ENCODE measurements at places on chromosomes 16 and 17.

DNA sequence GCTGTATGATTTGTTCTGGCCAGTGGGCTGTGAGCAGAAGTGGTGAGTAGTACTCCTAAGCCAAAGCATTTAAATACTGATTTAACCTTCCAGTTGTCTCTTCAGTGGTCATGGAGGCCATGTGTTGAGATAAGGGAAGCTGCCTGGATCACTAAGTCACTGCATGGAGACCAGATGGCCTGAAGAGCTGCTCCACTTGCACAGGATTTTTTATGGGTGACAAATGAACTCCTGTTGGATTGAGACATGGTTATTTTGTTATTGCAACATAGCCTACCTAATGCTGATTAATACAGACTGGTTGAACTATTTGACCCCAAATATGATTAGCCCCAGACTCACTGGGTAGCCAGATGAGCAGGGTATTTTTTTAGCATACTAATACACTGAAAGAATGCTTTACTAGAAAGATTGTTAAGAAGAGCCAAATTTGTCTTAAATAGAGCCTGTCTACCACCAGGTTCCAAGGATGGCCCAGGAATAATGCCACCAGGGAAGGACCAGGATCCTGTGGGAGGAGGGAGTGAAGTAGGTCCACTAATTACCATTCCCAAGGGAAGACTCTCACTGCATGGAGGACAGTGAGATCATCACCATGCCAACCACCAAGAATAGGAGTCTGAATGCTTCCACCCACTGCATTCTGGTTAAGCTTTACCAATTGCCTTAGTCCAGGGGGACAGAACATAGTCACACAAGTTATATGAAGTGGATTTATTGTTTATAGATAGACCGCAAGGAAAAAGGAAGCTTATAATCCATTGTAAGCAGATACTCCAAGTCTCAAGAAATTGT, 187.4 kb upstream of the IRX6 start:
- no peak for DNase-seq

DNA sequence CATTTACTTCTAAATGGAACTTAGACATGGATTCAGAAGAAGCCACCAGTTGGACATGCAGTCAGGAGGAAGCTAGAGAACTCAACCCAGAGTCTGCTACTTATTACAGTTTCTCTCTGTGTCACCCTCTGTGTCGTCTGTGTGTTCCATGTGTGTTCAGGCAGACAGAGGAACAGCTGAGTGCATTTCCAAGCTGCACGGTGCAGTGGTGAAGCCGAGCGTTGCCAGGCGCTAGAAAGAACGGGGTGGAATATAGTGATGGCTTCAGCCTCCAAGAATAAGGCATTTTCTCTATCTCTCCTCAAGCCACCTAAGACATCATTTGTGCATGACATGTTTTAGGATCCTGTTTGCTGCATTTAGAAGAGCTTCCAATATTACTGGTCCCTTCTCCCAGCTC, 101.1 kb upstream of the CCL2 start:
- DNase-seq, result no peak

DNA sequence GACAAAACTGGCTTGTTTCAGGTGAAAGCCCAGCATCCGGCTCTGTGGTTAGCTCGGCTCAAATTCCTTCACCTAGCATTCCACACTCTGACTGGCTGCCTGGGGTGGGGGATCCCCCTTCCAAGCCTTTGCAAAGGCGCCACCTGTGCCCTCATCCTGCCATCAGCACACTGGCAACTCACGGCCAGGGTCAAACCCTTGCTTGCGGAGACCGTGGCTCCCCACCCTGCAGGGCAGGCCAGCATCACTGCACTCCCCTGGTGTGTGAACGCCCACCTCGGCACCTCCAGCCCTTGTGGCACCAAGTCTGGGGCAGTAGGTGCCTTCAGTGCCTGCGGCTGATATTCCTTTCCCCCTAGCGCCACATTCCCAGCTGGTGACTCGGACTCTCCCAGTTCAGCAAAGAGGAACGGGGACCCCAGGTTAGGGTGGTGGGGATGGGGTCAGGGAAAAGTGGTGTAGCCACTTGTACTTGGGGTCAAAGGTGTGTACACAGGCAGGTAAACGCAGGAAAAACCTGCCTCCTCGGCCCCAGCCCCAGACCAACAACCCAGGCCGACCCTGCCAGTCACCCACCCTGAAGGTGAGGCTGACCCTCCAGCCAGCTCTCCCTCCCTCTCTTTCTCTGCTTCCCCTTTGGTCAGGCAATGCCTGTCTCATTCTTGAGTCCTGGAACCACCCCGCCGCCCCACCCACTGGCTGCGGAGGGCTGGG, 1.1 kb downstream of the FLII start:
- DNase-seq, result no peak

DNA sequence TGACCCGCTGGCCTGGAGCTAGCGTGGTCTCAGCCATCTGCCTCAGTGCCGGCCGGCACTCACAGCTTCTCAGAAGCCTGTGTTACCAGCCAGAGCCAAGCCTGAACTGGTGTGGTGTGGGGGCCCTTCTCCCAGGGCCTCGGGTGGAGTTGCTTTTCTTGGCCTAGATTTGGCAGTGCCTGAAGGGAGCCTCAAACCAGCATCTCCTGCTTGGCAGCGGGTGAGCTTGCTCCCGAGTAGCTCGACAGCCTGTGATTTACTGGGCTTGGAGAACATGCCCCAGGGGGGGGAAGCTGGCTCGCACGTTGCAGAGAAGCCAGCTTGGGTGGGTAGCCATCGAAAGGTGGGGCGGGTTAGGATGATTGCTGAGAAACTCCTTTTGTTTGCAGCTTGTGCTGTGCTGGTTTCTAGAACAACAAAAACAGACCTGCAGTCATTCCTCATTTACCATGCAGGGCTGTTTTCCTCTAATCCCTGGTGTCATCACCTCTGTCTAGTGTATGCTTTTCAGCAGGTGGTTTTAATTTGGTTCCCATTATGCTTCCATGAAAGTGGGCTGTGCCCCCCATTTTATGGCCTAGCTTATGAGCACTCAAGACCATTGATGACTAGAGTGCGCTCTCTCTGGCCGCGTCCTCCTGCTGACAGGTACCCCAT, 42.2 kb downstream of the TBCD start:
- no peak for DNase-seq

- DNase-seq, result no peak
Observed at GRCh38 chr17:41678907-41679739, 9.6 kb upstream of the EIF1 start.

GRCh38 chr17:58513267-58513964, 1.0 kb downstream of the MTMR4 start:
- peak; percentile 37 for DNase-seq

DNA sequence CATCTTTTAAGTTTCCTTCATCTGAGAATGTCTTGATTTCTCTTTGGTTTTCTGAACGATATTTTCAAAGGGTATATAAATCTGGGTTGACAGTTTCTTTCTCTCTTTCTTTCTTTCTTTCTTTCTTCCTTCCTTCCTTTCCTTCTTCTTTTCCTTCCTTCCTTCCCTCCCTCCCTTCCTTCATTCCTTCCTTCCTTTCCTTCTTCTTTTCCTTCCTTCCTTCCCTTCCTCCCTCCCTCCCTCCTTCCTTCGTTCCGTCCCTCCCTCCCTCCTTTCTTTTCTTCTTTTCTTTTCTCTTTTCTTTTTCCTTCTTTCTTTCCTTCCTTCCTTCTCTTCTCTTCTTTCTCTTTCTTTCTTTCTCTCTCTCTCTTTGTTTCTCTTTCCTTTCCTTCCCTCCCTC, 7.6 kb upstream of the KRT39 start:
- no peak for DNase-seq

DNA sequence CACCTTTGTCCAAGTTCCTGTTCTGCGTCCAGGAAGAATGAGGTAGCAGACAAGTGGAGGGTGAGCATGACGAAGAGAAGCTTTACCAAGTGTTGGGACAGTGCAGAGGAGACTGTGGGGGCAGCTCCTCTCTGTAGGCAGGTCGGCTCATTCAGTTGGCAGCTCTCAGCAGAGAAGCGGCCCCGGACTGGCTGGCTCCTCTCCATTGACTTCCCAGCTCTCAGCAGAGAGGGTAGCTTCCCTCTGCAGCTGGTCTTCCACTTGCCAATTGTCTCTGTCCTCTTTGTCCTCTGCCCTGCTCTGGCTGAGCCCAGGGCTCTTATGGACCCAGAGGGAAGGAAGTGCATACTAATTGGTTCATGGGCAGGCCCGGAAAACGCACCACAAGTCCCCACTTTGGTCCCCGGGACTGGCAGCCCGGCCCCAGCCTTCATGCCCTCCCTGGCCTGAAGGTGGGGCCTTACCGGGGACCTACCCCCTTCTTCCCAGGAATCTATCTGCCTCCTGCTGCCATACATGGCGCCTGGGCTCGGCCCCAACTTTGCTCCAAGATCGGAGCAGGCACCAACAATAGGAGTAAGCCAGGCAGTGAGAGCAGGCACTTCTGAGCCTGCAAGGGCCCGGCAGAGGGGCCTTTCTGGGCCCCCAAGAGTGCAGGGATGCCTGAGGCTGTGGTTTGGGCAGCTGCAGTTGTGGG, 10.1 kb downstream of the KCTD5 start:
- DNase-seq, result no peak

DNA sequence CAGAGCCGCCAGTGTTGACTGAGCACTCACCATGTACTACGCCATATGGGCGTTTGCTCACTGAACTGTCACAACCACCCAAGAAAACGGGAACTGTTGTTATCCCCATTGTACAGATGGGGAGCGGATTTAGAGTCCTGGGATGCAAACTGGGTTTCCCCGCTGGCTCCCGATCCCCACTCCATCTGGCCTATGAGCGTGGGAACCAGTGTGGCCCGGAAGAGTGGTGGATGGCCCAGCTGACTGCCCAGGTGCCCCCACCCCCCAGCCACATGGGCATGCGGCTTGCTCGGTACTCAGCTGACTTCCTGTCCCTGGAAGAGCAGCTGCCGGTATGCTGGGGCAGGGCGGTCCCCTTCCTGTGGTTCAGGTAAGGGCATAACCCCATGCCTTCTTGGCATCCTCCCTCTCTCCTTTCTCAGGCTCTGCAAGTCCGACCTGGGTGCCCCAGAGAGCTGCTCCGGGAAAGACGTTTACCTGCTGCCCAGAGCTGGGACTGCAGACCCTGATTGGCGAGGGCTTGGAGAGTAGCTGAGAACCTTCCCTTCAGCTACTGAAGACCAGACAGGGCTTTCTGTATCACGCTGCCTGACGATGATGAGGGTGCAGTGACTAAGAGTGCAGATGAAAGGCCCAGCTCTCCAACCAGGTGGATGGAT, 16.2 kb downstream of the SOCS3 start:
- DNase-seq, result peak; percentile 55

DNA sequence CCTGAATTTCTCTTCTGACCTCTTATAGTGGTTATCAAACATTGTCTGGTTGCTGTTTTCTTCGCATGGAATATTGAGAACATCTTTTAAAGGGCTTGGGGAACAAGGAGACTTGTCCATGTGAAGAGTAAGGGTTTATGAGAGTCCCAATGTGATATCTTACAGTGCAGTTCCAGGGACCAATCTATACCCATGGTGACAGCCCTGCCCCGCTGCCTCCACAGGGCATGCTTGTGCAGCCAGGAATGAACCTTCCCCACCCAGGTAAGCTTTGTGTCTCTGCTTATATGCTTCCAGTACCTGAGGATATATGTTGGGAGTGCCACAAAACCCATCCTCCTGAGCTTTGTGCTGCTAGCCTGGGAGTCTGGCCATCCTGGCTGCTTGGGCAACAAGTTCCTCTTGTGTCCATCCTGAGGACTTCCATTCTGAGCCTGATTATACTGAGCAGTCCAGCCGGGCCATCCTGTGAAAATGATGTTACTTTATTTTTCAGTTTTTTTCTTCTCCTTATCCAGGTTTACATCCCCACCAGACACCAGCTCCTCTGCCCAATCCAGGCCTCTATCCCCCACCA, 9.5 kb upstream of the RAPGEFL1 start:
- DNase-seq, result no peak

DNA sequence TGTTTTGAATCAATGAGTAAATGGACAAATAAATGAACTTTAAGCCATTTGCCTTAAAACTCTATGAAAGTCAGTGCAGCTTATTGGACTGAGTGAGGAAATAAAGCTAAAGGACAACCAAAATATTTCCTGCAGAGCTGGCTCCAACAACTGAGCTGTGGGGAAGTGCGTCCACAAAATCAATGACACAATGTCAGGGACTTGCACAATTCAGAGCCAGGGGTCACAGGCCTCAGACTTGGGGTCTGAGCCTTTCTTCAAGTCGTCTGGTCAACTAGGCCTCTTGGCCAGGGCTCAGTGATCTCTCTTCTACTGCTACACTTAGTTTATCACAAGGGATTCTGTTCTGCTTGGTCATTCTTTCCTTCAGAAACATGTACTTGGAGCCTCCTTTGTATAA, 26.2 kb upstream of the RHBDL3 start:
- DNase-seq, result no peak

GRCh38 chr16:86444261-86444660, 66.1 kb upstream of the FOXF1 start:
- no peak for DNase-seq

Data from stimulated activated CD4-positive, alpha-beta T cell treated with anti-CD3 and anti-CD28 coated beads, Interleukin-4, amount 100 ng/mL, for 4 hours (primary cell).